ENCODE measurements at places on chromosomes 6 and 20. TPM values are rescaled to one million over a fixed set of nuclear protein-coding genes. Genes with fewer than 3 reads are reported as not detected.

- no peak for DNase-seq
- H3K4me1 ChIP-seq = peaks cover 41% of the 10 kb centered on the region
- H3K4me3 ChIP-seq = no peak overlapping the region
- peaks cover 36% of the 10 kb centered on the region for H3K36me3 ChIP-seq
Measured at GRCh38 chr6:3739311-3739897, 12.1 kb downstream of the PXDC1 start.

- H3K27me3 ChIP-seq = no peaks in the 10 kb centered on the region
- no peaks in the 10 kb centered on the region for H3K4me1 ChIP-seq
- H3K36me3 ChIP-seq = no peaks in the 10 kb centered on the region
- DNase-seq = no peak
Measured at GRCh38 chr6:148460876-148461646, 118.4 kb downstream of the SASH1 start.

GRCh38 chr6:157329829-157330228 lies 6.5 kb upstream of the TMEM242 start:
- H3K27ac ChIP-seq = no peak overlapping the region
- no peaks in the 10 kb centered on the region for H3K36me3 ChIP-seq
- peak; percentile 66 for DNase-seq

The MAP7 gene
- total RNA-seq = 0.07 TPM

- no peaks in the 10 kb centered on the region for H3K27me3 ChIP-seq
- no peak for DNase-seq
- no peak overlapping the region for H3K27ac ChIP-seq
- no peaks in the 10 kb centered on the region for H3K36me3 ChIP-seq
- no peak overlapping the region for H3K4me3 ChIP-seq
- H3K4me1 ChIP-seq = no peaks in the 10 kb centered on the region
Measured at GRCh38 chr6:165799391-165800153, 136.5 kb upstream of the PDE10A start.

- DNase-seq = no peak
- no peaks in the 10 kb centered on the region for H3K4me1 ChIP-seq
- no peaks in the 10 kb centered on the region for H3K36me3 ChIP-seq
- H3K27me3 ChIP-seq = no peaks in the 10 kb centered on the region
- H3K4me3 ChIP-seq = no peak overlapping the region
- H3K27ac ChIP-seq = no peak overlapping the region
Measured at GRCh38 chr6:55388211-55388610, 60.9 kb downstream of the GFRAL start.

The BCLAF1 gene
- 292 TPM for total RNA-seq

GRCh38 chr6:98827295-98828159 lies 6.8 kb upstream of the POU3F2 start:
- no peaks in the 10 kb centered on the region for H3K36me3 ChIP-seq
- DNase-seq = no peak
- H3K4me1 ChIP-seq = no peaks in the 10 kb centered on the region
- no peak overlapping the region for H3K27ac ChIP-seq
- H3K4me3 ChIP-seq = no peak overlapping the region
- H3K27me3 ChIP-seq = peaks cover 7% of the 10 kb centered on the region

The HUS1B gene
- not detected for total RNA-seq

- peak overlapping the region; percentile 91 for H3K4me3 ChIP-seq
- DNase-seq = peak; percentile 74
- H3K27me3 ChIP-seq = no peaks in the 10 kb centered on the region
- peaks cover 75% of the 10 kb centered on the region for H3K4me1 ChIP-seq
Measured at GRCh38 chr6:117483004-117483644, 650 bp downstream of the DCBLD1 start.

DNA sequence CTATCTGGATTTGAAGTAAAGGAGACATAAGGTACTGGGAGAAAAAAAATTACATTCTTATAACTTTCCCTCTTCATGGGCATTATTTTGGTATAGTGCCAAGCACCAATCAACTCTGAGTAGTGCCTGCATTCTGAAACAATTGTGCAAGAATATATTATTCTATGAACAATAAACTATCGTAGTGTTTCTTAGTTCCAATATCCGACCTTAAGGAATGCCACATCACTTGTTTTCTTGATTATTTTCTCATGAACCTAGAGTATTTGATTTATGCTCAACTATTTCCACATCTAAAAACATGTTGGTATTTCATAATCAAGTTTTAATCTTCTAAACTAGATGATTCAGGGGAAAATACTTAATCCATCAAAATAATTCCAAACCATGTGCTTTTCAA lies 294.4 kb upstream of the TBX18 start:
- no peak overlapping the region for H3K27ac ChIP-seq
- no peak for DNase-seq
- no peak overlapping the region for H3K4me3 ChIP-seq
- peaks cover 10% of the 10 kb centered on the region for H3K4me1 ChIP-seq
- no peaks in the 10 kb centered on the region for H3K36me3 ChIP-seq

GRCh38 chr6:85867595-85867994 lies 224.9 kb upstream of the SYNCRIP start:
- H3K4me1 ChIP-seq = peaks cover 32% of the 10 kb centered on the region
- no peaks in the 10 kb centered on the region for H3K36me3 ChIP-seq
- no peak for DNase-seq
- H3K4me3 ChIP-seq = no peak overlapping the region

The CTCFL gene
- total RNA-seq = not detected

DNA sequence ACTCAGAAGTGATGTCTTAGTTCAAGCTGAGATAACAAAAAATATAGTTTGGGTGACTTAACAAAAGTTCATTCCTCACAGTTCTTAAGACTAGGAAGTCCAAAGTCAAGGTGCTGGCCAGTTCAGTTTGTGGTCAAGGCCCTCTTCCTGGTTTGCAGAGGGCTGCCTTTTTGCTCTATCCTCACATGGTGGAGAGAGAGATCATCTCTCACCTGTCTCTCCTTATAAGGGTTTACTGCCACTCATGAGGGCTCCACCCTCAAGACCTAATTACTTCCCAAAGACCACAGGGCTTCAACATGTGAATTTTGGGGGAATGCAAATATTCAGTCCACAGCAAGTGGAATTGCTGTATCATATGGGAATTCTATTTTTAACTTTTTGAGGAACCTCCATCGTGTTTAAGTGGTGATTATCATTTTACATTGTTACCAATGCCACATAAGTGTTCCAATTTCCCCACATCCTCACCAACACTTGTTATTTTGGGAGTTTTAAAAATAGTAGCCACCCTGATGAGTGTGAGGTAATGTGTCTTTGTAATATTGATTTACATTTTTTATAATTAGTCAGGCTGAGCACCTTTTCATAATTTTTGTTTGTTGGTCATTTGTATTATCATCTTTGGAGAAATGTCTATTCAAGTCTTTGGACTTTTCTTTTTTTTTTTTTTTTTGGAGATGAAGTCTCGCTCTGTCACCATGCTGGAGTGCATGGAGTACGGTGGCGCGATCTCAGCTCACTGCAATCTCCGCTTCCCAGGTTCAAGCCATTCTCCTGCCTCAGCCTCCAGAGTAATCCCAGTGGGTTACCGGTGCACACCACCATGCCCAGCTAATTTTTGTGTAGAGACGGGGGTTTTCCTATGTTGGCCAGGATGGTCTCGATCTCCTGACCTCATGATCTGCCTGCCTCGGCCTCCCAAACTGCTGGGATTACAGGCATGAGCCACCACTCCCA lies 112.2 kb downstream of the SESN1 start:
- no peaks in the 10 kb centered on the region for H3K27me3 ChIP-seq
- no peaks in the 10 kb centered on the region for H3K36me3 ChIP-seq
- no peak overlapping the region for H3K27ac ChIP-seq
- H3K4me3 ChIP-seq = no peak overlapping the region
- no peak for DNase-seq

DNA sequence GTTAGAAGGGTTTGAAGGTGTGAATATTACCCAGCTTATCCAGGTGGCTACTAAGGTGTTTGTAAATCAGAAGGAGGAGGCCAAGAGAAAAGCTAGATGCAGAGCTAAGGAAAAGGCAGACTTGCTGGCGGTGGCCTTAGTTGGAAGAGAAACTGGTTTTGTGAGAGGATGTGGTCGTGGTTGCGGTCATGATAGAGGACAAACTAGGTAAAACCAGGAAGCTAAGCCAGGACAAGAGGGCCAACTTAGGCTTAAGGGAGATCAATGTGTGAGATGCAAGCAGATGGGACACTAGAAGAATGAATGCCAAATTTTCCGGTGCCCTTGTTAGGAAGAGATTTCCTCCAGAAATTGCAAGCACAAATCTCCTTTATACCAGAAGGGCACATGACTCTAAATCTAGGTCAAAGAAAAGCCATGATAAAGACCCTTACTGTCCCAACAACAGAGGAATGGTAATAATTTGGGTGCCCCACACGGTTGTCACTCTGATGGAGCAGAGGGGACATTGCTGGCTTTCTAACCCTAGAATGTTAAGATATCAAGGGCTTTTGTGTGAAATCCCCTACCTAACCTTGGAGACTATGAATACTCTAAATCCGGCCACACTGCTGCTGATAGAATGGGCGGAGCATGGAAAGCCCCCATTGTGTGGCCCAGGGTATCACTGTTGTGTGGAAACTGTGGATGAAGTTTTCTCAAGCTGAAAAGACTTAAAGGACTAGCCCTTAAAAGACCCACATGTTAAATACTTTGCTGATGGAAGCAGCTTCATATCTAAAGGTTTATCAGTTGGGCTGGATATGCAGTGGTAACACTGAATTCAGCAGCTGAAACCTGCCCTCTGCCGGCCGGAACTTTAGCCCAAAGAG lies 7.8 kb downstream of the IL22RA2 start:
- no peak overlapping the region for H3K4me3 ChIP-seq
- H3K27me3 ChIP-seq = no peaks in the 10 kb centered on the region
- H3K36me3 ChIP-seq = no peaks in the 10 kb centered on the region

- H3K36me3 ChIP-seq = no peaks in the 10 kb centered on the region
- peaks cover 7% of the 10 kb centered on the region for H3K4me1 ChIP-seq
- H3K27me3 ChIP-seq = no peaks in the 10 kb centered on the region
Measured at GRCh38 chr6:32659856-32660595, 6.4 kb downstream of the HLA-DQB1 start.

DNA sequence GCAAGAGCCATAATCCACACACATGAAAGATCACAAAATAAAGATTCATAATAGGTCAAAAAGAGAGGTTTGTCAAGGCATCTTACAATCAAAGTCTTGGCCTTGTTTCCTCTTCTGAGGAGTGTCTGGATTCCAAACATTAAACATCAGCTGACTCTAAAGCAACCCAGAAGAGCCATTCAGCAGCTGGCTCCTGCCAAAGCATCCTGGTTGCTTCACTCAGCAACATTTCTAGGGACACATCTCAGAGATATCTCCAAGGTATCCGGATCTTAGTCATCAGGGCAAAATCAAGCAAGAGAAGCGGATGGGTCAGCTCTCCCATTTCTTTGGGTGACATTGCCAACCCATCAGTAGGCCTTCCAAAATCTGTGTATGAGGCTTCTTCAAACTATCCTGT lies 139.6 kb downstream of the KIF6 start:
- no peaks in the 10 kb centered on the region for H3K4me1 ChIP-seq
- no peak overlapping the region for H3K27ac ChIP-seq
- H3K4me3 ChIP-seq = no peak overlapping the region
- no peaks in the 10 kb centered on the region for H3K27me3 ChIP-seq
- no peak for DNase-seq
- H3K36me3 ChIP-seq = no peaks in the 10 kb centered on the region

GRCh38 chr6:159532155-159532554 lies 160.9 kb downstream of the SOD2 start:
- no peaks in the 10 kb centered on the region for H3K36me3 ChIP-seq
- DNase-seq = no peak
- no peaks in the 10 kb centered on the region for H3K4me1 ChIP-seq
- peaks cover 53% of the 10 kb centered on the region for H3K27me3 ChIP-seq
- no peak overlapping the region for H3K27ac ChIP-seq

- no peaks in the 10 kb centered on the region for H3K27me3 ChIP-seq
- DNase-seq = peak; percentile 56
- peaks cover 2% of the 10 kb centered on the region for H3K36me3 ChIP-seq
- H3K4me1 ChIP-seq = peaks cover 40% of the 10 kb centered on the region
- H3K4me3 ChIP-seq = peak within 1 kb of the TSS; percentile 98
Measured at GRCh38 chr20:58309591-58310290, at the start of gene RAB22A. Gene RAB22A (plus strand): TSS chr20:58309715. CDS start chr20:58309977, 262 bp downstream.

The PTK6 gene
- total RNA-seq = not detected

DNA sequence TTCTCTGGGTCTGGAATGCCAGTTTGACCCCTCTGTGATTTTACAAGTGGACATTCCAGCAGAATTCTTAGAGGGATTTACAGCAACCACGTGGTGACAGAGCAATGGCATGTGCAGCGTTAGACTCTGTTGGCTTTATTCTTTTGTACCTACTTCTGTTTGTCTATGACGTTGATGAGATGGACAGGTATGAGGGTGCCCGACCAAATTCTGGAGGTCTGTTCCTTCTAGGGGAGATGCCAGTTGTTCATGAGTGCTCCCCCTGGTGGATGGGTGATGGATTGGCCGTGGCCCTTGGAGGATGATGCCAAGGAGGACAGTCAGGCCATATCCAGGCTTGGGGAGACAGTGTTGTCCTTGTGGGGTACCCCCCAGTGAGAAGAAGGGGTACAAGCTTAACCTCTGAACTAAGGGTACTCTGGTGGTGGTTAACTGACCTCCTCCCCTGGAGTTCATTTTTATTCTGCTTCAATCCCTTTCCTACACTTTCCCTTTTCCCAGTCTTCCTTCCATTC lies 198.6 kb downstream of the DTNBP1 start:
- H3K27me3 ChIP-seq = no peaks in the 10 kb centered on the region
- H3K36me3 ChIP-seq = peaks cover 2% of the 10 kb centered on the region
- H3K27ac ChIP-seq = no peak overlapping the region
- peak; percentile 28 for DNase-seq

All from HepG2 (cell line).